ENCODE measurements at places on chromosomes 3 and 15. TPM values are rescaled to one million over a fixed set of nuclear protein-coding genes. Genes with fewer than 3 reads are reported as not detected.

- DNase-seq = peak; percentile 59
These were observed 141.7 kb downstream of the NR1D2 start for GRCh38 chr3:24086617-24087404.

Gene VEPH1
- polyA plus RNA-seq = 36.8 TPM

DNA sequence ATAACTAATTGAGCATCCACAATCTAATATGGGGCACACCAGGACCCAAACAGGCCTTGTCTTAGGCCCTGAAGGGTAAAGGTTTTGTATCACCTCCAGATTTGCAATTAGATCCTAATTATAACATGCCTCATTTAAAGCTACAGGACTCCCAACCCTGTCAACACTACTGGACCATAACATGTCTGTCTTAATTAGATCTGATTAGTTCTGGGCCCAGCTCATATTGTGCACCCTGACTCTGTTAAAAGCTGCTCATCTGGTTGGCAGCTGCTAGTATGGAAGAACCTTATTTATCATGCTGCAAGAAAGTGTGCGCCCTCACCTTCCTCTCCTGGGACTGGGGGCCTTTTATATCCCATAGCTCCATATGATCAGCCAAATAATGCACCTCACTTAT, 457.8 kb downstream of the ROBO1 start:
- DNase-seq = no peak

DNA sequence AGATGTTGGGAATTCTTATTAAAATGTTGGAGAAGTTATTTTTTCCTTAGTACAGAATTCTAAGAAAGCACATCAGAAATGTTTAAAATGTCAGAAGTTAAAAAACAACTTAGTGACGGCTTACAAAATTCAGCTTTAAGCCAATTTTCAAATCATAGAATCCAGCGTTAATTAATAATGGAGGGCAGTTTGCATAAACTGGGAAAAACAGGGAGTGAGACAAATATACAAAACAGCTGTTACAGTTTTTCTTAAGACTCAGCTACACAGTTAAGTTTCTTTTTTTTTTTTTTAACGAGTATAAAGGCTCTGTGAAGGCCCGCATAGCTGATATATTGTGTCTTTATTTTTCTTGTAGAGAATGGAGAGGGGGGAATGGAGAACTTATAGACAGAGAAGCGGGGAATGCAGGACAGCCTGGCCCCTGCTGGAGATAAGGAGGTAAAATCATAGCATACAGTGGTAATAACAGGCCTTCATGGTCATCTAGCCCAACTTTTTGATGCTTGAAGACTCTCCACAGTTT, 164.4 kb downstream of the BBX start:
- DNase-seq = no peak

DNA sequence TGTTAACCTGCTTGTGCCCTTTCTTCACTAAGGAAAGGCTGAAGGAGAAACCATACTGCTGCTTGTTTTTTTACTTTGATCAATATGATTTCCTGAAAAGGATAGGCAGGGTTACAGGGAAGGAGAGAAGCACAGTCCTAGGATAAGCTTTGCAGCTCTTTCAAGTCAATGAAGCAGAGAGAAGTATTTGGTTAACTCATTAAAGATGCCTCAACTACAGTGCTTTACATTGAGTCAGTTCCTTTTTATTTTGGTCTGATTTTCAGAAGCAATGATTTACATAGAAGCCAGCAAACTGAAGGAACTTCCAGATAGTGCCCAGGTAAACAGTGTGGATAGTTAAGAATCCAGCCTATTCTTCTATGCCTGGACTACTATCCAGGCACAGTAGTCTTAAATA, 64.8 kb downstream of the ARIH1 start:
- DNase-seq = no peak

GRCh38 chr3:184474897-184475296, 86.7 kb upstream of the EPHB3 start:
- no peak for DNase-seq

DNA sequence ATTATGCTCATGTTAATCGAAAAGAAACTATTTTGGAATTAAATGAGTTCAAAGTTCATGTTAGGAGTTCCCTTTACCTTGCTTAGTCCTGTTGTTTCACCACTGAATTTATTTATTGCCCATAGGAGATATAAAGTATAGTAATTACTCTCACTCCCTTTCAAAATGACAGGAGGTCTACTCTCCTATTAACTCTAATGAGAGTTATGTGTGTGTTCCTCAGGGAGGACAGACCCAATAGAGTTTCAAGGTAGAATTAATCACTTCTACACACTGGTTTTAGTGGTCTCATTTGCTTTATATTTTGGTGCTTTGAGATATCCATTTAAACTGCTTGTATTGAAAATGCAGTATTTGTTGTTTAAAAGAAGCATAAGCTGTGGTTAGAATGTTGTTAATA, 398.9 kb downstream of the NLGN1 start:
- no peak for DNase-seq

DNA sequence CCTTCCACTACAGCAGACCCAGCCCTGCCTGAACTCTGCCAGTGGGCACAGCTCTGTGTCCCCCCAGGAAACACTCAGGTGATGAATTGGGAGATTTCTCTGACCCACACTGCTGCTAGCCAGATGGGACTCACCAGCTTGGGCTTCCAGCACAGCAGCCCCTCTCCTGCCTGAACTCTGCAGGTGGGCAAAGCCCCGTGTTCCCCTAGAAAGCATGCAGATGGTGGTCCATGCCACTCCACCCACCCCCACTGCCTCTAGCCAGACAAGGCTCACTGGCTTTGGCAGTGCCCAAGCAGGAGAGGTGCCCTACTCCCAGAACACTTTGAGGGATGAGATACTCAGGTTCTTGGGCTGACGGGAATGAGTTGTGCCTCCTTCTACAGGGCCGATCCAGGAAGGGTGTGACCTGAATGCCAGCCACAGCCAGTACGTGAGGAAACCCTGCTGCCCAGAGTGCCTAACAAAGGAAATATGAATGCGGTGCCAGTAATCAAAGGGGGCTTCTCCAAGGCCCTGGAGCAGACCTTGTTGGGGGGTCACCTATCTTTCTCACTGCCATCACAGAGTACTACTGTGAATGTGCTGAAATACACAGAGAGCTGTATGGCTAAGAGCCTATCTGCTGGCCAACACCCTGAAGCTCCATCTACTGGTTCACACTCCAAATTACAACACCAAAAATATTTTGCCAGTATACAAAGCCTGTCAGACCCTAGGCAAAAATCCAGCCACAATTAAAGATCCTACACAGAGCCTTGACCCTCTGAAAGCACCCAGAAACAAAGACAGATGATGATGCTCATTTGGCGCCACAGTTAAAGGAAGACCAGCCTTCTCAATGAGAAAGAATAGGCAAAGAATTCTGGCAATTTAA, 61.9 kb downstream of the BTLA start:
- DNase-seq = peak; percentile 52
